ENCODE measurements at places on chromosomes 12 and 14. TPM values are rescaled to one million over a fixed set of nuclear protein-coding genes. Genes with fewer than 3 reads are reported as not detected.

The UNG gene
- 89.3 TPM for total RNA-seq

The GLTP gene
- total RNA-seq: 19.3 TPM

The DDX23 gene
- 88.3 TPM for total RNA-seq

The IFI27L1 gene
- 14.6 TPM for total RNA-seq

The GDF3 gene
- total RNA-seq: not detected

The TAS2R50 gene
- total RNA-seq: not detected

The SERPINA5 gene
- 0.29 TPM for total RNA-seq

The NKX2-8 gene
- total RNA-seq: 3.8 TPM

The KRT6C gene
- total RNA-seq: not detected

The SLC6A15 gene
- 2.4 TPM for total RNA-seq

The KTN1 gene
- total RNA-seq: 114 TPM

The TCTN1 gene
- total RNA-seq: 32.8 TPM

The RDH11 gene
- 67.6 TPM for total RNA-seq

The ASIC1 gene
- total RNA-seq: 4.8 TPM

The GALNT16 gene
- total RNA-seq: 3.6 TPM

Measured in A549 treated with CpdA at 1 μM for 4 hours (cell line).